NCI-H460 (cell line): ENCODE measurements at places on chromosomes 13 and 19. TPM values are rescaled to one million over a fixed set of nuclear protein-coding genes. Genes with fewer than 3 reads are reported as not detected.

DNA sequence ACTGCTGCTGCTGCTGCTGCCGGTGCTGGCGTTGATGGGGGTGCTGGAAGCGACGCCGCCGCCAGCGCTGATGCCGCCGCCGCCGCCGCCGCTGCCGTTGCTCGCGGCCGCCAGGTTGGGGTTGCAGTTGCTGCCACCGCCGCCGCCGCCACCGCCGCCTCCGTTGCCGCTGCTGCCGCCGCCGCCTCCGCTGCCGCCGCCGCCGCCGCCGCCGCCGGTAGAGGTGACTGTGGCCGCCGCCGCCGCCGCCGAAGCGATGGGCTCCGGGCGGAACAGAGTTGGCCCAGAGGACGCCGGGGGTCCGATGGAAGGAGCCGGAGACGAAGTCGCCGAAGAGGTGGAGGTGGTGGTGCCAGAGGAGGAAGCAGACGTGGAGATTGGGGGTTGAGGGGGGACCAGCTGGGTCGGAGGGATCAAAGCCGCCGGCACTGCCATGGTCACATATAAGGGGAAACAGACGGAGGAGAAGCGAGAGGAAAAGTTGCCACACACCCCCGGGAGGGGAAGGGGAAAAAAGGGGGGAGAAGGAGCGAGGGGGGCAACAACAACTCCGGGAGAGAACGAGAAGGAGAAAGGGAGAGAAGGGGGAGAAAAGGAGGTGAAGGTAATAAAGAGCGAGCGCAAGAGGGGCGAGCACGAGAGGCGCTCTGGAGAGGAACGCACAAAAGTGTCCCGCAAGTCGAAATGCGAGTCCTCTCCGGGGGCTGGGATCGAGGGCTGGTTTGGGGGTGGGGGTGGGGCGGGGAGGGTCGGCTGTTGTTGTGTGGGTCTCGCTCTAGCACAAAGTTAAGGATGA is 471 bp downstream of the DACH1 start:
- DNase-seq: no peak

ZNF534 gene
- not detected in 2 replicates for total RNA-seq

CLEC11A gene
- 4.6 and 5.4 TPM in 2 replicates for total RNA-seq

DACT3 gene
- not detected in 2 replicates for total RNA-seq

GRCh38 chr13:98222081-98222554 is 45.0 kb upstream of the RNF113B start:
- no peak for DNase-seq

DNA sequence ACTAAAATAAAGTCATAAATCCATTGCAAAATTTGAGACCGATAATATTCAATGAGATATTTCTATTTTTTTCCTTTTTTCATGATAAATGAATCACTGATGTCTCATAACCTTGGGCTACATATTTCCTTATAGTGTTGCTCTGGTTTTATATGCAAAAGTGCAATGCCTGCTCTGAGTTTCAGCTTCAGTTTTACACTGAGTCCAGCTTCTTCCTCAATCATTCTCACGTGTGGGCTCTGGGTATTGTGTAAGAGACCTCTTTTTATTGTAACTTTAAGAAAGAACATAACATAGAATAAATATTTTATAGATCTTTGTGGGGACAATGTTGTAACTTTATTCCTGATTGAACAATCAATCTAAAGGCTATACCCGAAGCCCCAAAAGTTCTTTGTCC is 280.2 kb upstream of the EDNRB start:
- no peak for DNase-seq

DNA sequence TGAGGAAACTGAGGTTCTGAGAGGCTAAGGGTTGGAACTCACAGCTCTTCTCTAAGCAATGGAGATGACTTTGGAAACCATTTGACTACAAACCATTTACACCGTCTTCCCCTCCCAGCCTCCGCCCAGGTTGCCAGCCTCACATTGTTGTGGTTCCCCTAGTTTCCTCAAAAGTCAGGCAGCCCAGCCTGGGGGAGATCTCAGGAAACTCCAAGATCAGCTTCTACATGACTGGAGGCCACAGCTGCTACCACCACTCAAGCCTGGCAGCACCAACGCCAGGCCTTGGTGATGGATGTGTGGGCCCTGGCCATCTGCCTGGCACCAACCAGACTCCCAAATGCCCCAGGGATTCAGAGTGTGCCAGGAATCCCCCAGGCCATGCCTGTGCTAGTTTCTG is 207.9 kb downstream of the TSHZ3 start:
- no peak for DNase-seq

ATXN8OS gene
- not detected in 2 replicates for total RNA-seq

GRCh38 chr19:40243181-40243580 is 16.7 kb upstream of the CCNP start:
- no peak for DNase-seq

DNA sequence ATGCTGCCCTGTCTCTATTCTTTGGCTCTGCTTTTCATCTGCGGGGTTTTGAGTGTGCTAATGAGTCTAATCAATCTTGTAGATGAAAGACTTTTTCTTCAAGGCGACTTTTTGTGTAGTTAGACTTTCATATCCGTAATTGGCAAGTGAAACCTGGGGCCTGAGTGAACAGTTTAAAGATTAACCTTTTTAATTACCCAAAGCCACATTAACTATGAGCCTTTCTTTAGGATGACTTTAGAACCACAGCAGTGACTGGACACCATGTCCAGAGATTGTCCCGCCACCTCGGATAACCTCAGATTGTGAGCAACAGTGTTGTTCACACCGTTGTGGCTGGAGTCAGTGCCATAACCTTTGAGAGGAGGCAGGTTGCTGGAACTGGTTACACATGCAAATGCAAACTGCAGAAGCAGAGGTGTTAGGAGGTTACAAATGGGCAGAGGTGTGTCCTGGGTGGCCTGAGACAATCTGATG is 58.7 kb downstream of the SIAH3 start:
- DNase-seq: no peak

DNA sequence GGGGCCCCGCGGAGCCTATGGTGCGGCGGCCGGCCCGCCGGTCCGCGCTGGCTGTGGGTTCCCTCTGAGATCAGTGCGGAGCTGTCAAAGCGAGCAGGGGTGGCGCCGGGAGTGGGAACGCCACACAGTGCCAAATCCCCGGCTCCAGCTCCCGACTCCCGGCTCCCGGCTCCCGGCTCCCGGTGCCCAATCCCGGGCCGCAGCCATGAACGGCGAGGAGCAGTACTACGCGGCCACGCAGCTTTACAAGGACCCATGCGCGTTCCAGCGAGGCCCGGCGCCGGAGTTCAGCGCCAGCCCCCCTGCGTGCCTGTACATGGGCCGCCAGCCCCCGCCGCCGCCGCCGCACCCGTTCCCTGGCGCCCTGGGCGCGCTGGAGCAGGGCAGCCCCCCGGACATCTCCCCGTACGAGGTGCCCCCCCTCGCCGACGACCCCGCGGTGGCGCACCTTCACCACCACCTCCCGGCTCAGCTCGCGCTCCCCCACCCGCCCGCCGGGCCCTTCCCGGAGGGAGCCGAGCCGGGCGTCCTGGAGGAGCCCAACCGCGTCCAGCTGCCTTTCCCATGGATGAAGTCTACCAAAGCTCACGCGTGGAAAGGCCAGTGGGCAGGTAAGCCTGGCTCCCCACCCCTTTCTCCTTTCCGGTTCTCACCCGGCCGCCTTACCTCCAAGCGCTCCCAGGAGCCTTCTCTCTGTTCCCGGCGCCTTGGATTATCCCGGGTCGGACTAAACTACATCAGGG is at the start of gene PDX1:
TSS of gene PDX1 (plus strand) at position 67 of the 743 bp plus-strand sequence. CDS start at position 206, 139 bp downstream.
- DNase-seq: peak; percentile 1
